ENCODE measurements at places on chromosomes 12 and 14. TPM values are rescaled to one million over a fixed set of nuclear protein-coding genes. Genes with fewer than 3 reads are reported as not detected.
A peak's percentile ranks its signal among the peaks of the same experiment; 100 is the strongest.

DNA sequence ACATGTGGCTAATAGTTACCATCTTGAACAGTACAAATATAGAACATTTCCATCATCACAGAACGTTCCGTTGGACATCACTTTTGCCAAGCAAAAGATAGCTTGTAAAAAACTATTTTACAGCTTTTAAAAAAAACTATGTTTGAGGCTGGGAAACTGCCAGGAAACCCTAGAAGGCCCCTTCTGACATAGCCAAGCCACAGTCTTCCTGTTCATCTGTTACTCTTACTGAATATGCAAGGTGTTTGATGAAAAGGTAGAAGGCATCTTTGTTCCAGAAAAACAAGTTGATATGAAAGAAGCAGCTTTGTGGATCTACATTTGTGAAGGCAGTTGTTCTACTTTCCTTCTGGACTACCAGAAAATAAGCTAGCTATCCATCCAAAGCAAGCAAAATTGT lies 23.6 kb upstream of the WNK1 start:
- H3K36me3 ChIP-seq, result no peaks in the 10 kb centered on the region
- H3K27ac ChIP-seq, result no peak overlapping the region
- no peak for DNase-seq

DNA sequence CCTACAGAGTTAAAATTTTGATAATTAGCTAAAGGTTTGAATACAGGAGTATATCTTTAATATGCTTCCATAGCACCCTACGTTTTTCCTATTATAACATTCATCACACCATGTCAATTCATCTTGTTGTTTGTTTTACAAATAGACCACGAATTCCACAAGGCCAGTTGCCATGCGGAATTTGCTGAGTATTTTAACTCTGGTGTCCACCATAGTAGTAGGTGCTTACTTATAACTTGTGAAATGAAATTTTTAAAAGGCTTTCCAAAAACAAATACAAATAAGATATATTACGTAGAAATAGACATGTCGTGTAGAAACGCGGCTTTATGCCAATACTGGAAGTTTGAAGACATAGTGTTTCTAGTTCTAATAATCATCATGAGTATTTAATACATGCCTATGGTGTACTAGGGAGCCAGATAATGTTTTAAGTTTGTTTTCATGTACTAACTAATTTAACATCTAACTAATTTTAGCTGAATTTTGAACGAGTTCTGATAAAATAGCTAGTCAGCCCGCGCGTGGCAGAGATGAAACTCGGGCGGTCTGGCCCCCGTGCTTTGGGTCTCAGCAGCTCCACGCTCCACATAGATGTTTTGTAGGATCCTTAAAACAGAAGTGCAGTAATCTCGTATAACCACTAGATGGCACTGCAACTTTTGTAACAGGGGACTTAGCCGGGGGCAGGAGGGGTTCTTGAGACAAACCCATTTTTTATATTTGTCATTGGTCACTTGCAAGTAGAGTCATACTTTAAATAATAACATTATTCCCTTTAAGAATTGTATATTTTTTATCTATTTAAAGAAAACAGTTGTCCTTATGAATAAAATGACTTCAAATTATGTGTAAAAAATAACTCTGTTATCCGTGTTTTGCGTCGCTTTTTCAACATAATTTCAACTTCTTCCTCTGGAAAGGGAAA lies 10.2 kb downstream of the CD69 start:
- peaks cover 3% of the 10 kb centered on the region for H3K4me1 ChIP-seq
- no peaks in the 10 kb centered on the region for H3K27me3 ChIP-seq
- no peak for DNase-seq

GRCh38 chr12:111215881-111216280 lies 153.0 kb downstream of the PHETA1 start:
- H3K27me3 ChIP-seq, result peaks cover 28% of the 10 kb centered on the region
- no peak for DNase-seq
- H3K27ac ChIP-seq, result no peak overlapping the region
- peaks cover 4% of the 10 kb centered on the region for H3K4me1 ChIP-seq

DNA sequence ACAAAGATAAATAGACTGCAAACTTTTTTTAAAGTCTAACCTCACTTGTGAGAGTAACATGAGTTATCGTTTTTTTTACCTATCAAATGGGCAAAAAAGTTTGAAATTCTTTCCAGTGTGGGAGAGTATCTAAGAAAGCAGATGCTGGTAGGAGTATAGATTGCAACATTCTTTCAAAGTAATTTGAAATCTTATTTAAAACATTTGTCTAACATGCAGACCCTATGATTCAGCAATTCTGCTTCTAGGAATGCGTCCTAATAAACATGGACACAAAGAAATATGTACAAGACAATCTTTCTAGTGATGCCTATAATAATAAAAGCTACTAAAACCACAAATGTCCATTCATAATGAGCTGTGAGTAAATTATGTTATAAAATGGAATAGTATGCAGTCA lies 110.4 kb upstream of the TMCC3 start:
- no peak for DNase-seq
- H3K4me1 ChIP-seq, result peaks cover 14% of the 10 kb centered on the region

- H3K27me3 ChIP-seq, result peaks cover 8% of the 10 kb centered on the region
- no peak for DNase-seq
- no peak overlapping the region for H3K4me3 ChIP-seq
- H3K36me3 ChIP-seq, result no peaks in the 10 kb centered on the region
- peaks cover 6% of the 10 kb centered on the region for H3K4me1 ChIP-seq
Observed at GRCh38 chr12:6280053-6280469, 30.4 kb upstream of the PLEKHG6 start.

DNA sequence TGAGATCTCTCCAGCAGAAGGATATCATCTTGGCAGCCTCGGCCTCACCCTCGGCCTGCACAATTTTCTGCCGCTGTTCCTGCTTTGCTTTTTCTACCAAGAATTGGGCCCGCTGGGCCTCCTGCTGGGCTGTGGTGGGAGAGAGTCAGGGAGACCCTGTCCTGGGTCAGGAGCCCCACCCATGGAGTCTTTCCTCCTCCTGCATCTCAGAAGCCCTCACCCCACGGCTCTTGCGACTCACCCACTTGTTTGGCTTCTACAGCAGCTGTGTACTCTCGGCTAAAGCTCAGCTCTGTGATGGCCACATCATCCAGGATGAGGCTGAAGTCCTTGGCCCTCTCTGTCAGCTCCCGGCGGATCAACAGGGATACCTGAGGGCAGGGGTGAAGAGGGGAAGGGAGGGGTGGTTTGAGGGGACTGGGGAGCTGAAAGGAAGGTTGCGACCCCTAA lies 2.8 kb downstream of the PHB2 start:
- no peak for DNase-seq
- H3K36me3 ChIP-seq, result peaks cover 4% of the 10 kb centered on the region
- no peak overlapping the region for H3K27ac ChIP-seq
- no peaks in the 10 kb centered on the region for H3K27me3 ChIP-seq
- H3K4me1 ChIP-seq, result peaks cover 45% of the 10 kb centered on the region
- H3K4me3 ChIP-seq, result no peak overlapping the region

- H3K27ac ChIP-seq, result peak overlapping the region; percentile 91
- H3K4me3 ChIP-seq, result no peak overlapping the region
- DNase-seq, result no peak
- peaks cover 24% of the 10 kb centered on the region for H3K4me1 ChIP-seq
- H3K36me3 ChIP-seq, result peaks cover 6% of the 10 kb centered on the region
Observed at GRCh38 chr12:115364921-115365320, 680.9 kb upstream of the TBX3 start.

DNA sequence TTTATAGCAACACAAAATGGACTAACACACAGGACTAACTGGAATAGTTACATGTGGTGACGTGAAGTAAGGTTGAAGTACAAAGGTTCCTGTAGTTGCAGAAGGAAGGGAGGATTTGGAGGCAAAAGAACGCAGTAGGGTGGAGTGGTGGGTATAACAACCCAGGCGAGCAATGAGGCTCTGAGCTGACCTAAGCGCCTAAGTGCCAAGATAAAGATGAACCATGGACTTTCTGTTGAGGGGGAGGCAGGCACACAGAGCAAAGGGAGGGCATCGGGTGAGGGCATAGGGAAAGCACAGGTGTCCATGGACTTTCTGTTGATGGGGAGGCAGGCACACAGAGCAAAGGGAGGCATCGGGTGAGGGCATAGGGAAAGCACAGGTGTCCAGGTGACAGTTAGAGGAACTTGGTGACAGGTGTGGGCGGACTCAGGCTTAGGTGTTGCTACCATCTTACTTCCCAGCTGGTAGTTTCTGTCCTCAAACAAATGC lies 15.2 kb downstream of the SCNN1A start:
- peaks cover 7% of the 10 kb centered on the region for H3K4me1 ChIP-seq
- H3K36me3 ChIP-seq, result no peaks in the 10 kb centered on the region
- DNase-seq, result no peak
- H3K27me3 ChIP-seq, result no peaks in the 10 kb centered on the region
- H3K4me3 ChIP-seq, result no peak overlapping the region

DNA sequence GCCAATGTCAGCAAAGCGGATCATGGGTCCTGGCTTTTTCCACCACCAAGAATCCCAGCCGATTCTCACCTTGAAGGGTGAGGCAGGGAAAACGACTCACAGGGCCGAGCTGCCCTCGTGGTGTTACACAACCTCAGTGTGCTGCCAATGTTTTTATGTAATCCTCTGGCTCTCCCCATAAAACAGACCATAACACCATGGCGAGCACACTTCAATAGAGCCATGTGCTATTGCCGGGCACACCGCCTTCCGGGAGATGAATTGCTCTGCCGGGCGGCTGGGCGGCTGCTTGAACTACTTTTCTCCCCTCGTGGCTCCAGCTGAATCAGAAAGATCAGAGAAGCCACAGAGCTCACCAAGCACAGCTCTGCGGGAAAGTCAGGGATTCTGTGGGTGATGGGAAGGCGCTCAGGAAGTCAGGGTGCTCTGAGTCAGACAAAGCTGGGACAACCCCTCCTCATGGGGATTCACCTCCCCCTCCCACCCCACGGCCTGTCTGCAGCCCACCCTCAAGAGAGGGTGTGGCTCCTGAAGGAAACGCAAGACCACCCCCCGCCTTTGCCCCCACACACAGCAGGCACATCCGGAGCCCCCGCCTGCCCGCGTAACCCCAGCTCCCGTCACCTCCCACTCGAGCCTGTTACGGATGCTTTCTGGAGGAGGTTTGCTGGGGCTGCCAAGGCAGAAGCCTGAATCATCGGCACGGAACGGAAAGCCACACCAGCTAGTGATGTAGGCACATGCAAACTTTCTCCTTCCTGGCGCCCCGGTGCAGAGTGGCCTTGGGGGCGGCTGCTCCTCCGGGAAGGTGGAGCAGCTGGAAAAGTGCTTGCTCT lies 1.8 kb downstream of the GALNT9 start:
- peaks cover 85% of the 10 kb centered on the region for H3K27me3 ChIP-seq
- H3K36me3 ChIP-seq, result no peaks in the 10 kb centered on the region
- H3K27ac ChIP-seq, result no peak overlapping the region
- DNase-seq, result no peak

DNA sequence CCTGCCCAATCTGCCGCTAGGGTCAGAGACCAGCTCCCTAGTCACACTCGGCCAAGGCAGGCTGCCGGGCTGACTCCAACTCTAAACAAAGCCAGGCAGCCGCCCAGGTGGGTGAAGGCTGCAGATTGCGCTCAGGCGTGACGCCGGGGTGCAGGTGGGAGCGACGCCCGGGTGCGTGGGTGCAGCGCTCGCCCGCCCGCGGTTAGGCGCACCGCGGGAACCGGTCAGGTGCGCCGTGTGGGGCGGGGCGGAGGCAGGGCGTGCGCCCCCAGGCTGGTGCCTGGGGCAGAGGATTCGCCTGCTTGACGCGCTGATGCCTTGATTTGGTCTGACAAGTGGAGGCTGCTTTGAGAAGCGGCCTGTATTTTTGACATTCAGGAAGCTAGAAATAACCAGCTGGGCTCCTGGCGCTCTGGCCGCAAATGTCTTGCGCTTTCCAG lies 126.7 kb upstream of the HIF1A start:
- peaks cover 42% of the 10 kb centered on the region for H3K4me1 ChIP-seq
- H3K4me3 ChIP-seq, result peak overlapping the region; percentile 41
- no peaks in the 10 kb centered on the region for H3K36me3 ChIP-seq
- H3K27ac ChIP-seq, result no peak overlapping the region
- DNase-seq, result no peak

- no peaks in the 10 kb centered on the region for H3K4me1 ChIP-seq
- no peak overlapping the region for H3K27ac ChIP-seq
- no peaks in the 10 kb centered on the region for H3K27me3 ChIP-seq
- peaks cover 15% of the 10 kb centered on the region for H3K36me3 ChIP-seq
Observed at GRCh38 chr12:62575036-62575435, 108.4 kb downstream of the MON2 start.

GRCh38 chr14:71321574-71322315 lies 414.5 kb downstream of the PCNX1 start:
- H3K4me3 ChIP-seq, result peak overlapping the region; percentile 83
- no peak for DNase-seq
- H3K27ac ChIP-seq, result peak overlapping the region; percentile 88
- peaks cover 42% of the 10 kb centered on the region for H3K4me1 ChIP-seq

GRCh38 chr14:20415782-20416206 lies 2.5 kb upstream of the TEP1 start:
- H3K4me3 ChIP-seq, result no peak overlapping the region
- DNase-seq, result no peak
- H3K27ac ChIP-seq, result no peak overlapping the region

GRCh38 chr14:22391908-22392565 lies 197.0 kb downstream of the DAD1 start:
- H3K27ac ChIP-seq, result no peak overlapping the region
- peak; percentile 59 for DNase-seq
- peaks cover 57% of the 10 kb centered on the region for H3K27me3 ChIP-seq
- H3K4me1 ChIP-seq, result peaks cover 2% of the 10 kb centered on the region
- no peak overlapping the region for H3K4me3 ChIP-seq

- no peaks in the 10 kb centered on the region for H3K36me3 ChIP-seq
- peaks cover 26% of the 10 kb centered on the region for H3K4me1 ChIP-seq
- no peak for DNase-seq
- no peaks in the 10 kb centered on the region for H3K27me3 ChIP-seq
- H3K4me3 ChIP-seq, result no peak overlapping the region
Observed at GRCh38 chr14:54209511-54210250, 187.1 kb upstream of the CDKN3 start.

DNA sequence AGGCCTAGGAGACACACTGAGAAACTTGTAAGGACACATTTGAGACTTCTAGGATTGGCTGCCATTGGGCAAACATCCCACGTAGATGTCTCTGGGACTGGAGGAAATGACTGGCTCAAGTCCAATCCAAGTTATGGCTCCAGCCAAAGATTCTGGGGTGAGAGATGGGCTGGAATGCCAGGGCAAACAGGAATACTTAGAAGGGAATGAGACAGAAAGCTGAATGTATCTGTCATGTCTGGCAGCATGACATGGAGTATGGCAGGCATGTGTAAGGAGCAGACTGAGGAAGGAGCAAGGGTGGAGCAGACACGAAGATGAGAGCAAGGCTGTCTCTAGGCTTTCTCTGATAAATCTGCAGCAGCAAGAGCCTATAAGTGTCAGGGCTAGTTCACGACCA lies 209.2 kb downstream of the PHLDA1 start:
- H3K27ac ChIP-seq, result no peak overlapping the region
- H3K4me3 ChIP-seq, result no peak overlapping the region
- H3K4me1 ChIP-seq, result peaks cover 7% of the 10 kb centered on the region
- H3K27me3 ChIP-seq, result no peaks in the 10 kb centered on the region
- no peak for DNase-seq

Gene CHGA
- total RNA-seq, result not detected

Gene RFLNA
- 37.9 TPM for total RNA-seq

Gene MYH6
- total RNA-seq, result not detected

Gene FERMT2
- 75.8 TPM for total RNA-seq

Gene MLF2
- 195 TPM for total RNA-seq

Gene NAV3
- 20.2 TPM for total RNA-seq

Gene OTOGL
- 0.60 TPM for total RNA-seq

Gene GYS2
- total RNA-seq, result not detected

Gene NRDE2
- 42.7 TPM for total RNA-seq

Gene COX8C
- total RNA-seq, result 0.73 TPM

Gene CPSF6
- total RNA-seq, result 151 TPM

Gene ETV6
- total RNA-seq, result 31.4 TPM

Gene KRT72
- not detected for total RNA-seq

Gene LBHD2
- not detected for total RNA-seq

Gene MORN3
- total RNA-seq, result 0.99 TPM

Gene GPRC5D
- not detected for total RNA-seq

Gene CCDC38
- 0.09 TPM for total RNA-seq
